ENCODE measurements at places on chromosomes 16 and 17.

- DNase-seq, result no peak
Measured at GRCh38 chr16:27347930-27348685, 34.3 kb downstream of the IL4R start.

GRCh38 chr17:4939546-4939795 lies 375 bp downstream of the SLC25A11 start:
- no peak for DNase-seq

- DNase-seq, result no peak
Measured at GRCh38 chr17:59154292-59154720, 680 bp downstream of the SKA2 start.

DNA sequence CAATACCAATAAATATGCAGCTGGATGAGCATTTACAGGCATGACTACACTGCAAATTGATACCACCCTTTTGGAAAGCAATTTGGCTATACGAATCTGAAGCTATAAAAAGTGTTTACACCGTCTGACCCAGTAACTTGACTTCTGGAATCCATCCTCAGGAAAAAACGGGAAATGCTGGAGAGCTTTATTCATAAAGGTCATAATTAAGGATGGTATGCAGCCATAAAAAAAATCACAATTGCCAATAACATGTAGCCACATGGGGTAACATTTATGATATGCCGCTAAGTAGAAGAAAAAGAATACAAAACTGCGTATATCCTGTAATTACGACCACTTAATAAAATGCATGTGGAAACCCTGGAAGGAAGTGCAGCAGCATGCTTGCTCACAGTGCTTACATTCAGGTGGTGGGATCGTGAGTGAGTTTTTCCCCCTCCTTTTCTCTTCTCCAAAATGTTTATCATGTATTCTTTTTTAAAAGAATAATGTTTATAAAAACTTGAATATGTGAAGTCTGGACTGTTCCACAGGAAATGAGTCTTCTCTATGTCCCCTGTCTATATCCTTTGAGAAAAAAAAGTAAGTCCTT lies 34.2 kb downstream of the COPRS start:
- no peak for DNase-seq

GRCh38 chr17:46785696-46786095 lies 32.8 kb downstream of the WNT3 start:
- no peak for DNase-seq

- no peak for DNase-seq
Measured at GRCh38 chr16:86524029-86524428, 13.7 kb downstream of the FOXF1 start.

- DNase-seq, result no peak
Measured at GRCh38 chr16:85200471-85201278, 88.4 kb upstream of the CIBAR2 start.

GRCh38 chr17:51608251-51608933 lies 348.0 kb downstream of the UTP18 start:
- DNase-seq, result no peak

GRCh38 chr17:58161566-58161965 lies 5.2 kb upstream of the OR4D2 start:
- no peak for DNase-seq

- no peak for DNase-seq
Measured at GRCh38 chr16:53895433-53895832, 191.5 kb downstream of the FTO start.

GRCh38 chr16:23742766-23743165 lies 12.1 kb upstream of the CHP2 start:
- no peak for DNase-seq

GRCh38 chr17:27343294-27343693 lies 49.4 kb downstream of the WSB1 start:
- DNase-seq, result no peak

- no peak for DNase-seq
Measured at GRCh38 chr17:19652595-19652994, 4.0 kb downstream of the ALDH3A2 start.

GRCh38 chr17:82528484-82529265 lies 9.1 kb downstream of the FOXK2 start:
- no peak for DNase-seq

- DNase-seq, result no peak
Measured at GRCh38 chr17:30340801-30341356, 7.0 kb upstream of the TMIGD1 start.

DNA sequence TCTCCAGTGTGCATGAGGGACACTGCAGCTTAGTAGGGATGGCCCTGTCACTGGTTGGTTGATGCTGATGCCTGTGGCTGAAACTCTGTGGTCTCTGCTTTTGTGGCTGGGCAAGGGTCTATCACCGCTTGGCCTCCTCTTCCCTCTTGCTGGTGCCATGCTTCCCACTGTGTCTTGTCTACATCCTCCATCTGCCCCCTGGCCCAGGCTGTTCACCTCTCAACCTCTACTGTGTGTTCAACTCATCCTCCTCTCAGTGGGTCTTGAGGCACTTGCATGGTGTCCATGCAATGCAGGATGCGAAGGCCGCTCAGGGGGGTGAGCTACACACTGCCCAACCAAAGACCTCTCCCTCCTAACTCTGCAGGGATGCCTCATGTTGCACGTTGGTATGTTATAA lies 19.8 kb upstream of the SHISA6 start:
- DNase-seq, result no peak

- DNase-seq, result no peak
Measured at GRCh38 chr16:282491-282890, 473 bp upstream of the PDIA2 start.

DNA sequence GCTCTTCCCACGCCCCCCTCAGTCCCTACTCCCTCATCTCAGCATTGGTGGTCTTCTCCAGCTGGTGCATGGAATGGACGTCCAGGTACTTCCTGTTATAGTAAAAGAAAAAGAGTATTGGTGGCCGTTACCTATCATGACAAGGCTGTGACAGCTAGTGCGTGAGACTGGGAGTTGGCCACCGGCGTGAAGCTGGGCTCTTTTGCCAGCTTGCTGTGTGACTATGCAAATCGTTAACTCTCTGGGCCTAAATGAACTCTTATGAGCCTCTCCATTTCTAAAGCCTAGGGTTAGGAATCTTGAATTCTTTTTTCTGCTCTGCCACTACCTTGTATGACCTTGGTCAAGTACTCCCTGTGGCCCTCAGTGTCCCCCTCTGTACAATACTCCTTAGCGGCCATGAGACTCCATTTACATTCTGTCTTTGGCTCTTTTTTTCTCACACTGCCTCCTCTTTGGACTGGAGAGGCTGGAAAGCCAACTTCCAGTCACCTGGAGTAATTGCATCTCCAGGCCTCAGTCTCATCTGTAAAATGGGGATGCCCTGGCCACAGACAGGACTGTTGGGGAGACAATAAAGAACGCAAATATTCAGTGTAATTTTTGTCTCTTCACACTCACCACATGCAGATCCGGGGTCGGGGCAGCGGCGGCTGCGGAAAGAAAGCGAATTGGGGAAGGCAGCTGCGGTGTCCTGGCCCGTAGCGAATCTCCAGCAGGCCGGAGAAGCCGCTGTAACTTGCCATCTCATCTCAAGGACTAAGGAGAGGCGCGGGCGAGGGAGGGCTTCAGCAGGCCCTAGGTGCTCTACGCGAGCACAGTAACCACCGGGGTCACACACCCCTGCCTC lies 1.1 kb downstream of the CFAP119 start:
- no peak for DNase-seq

DNA sequence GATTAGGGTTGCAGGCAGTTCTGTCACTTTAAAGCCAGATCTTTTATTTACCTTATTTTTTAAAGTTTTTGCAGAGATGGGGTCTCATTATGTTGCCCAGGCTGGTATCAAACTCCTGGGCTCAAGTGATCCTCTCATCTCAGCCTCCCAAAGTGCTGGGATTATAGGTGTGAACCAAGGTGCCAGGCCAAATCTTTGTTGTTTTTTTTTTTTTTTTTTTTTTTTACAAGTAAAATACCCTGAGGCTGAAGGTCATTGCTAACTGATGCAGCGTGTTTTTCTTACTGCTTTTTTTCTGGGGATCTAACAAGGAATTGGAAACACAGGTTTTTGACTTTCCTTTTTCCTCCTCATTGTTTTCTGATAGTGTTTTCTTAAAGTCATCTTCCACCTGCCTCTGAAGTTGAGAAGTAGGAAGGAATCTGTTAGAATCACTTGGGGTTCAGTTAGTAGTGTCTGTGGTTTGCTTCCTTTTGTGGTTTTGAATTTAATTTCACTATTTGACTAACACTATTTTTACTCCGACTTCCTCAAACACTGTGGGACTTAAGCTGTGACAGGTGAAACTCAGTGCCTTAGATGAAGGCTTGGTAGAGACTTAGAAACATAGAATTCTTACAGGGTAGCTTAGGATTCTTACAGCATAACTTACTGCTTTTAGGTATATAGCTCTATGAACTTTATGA lies 22.2 kb downstream of the CLTC start:
- DNase-seq, result no peak

- DNase-seq, result peak; percentile 52
Measured at GRCh38 chr17:19714542-19715411, 1.6 kb downstream of the SLC47A2 start.

DNA sequence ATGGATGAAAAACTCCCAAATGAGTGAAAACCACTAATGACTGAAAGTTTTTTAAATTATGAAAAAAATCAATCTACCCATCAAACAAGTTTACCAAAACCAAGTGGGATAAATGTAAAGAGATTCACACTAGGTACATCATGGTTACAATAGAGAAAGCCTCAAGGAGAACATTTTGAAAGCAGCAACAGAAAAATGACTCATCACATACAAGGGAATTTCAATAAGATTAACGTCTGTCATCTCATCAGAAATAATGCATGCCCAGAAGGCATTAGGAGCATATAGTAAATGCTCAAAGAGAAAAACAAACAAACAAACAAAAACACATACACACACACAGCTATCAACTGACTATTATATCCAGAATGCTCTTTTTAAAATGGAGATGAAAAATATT lies 261.8 kb upstream of the KIF2B start:
- DNase-seq, result no peak

- DNase-seq, result peak; percentile 66
Measured at GRCh38 chr17:48310748-48311213, 119.2 kb downstream of the SKAP1 start.

DNA sequence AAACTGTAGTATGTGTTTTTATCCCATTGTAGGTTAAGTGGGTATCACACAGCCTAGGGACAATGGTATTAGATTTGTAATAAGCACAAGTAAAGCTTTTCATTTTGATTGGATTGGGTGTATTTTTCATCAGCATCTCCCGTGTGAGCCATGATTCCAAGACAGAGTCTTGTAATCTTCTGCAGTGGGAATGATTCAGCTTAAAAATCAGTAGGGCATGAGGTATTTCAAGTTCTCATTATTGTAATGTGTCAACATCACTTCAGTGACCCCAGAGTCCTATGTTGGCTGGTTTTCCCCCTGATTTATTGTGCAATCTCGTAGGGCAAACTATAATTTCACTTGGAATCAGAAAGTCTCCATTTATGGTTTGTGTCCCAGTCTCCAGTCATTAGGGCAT lies 833.2 kb upstream of the RBFOX1 start:
- DNase-seq, result no peak

DNA sequence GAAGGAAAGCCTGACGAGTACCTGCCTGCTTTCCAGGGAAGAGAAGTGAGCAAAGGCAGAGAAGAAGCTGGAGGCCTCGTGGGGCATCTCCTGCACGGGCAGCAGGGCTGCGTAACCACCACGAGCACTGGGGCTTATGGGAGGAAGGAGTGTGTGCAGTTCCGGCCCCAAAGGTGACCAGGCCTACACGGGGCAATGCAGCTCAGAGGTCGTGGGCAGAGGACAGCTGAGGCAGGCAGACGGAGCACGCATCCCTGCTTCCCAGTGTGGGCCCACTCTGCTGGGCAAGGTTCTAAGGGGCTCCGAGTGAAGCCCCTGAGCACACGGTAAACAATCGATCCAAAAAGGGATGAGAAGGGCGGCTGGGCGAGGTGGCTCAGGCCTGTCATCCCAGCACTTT lies 109.7 kb downstream of the ANKRD11 start:
- DNase-seq, result no peak

GRCh38 chr17:7177191-7177953 lies 1.8 kb downstream of the ASGR1 start:
- DNase-seq, result no peak
